Left lung (tissue), 14 donors: ENCODE measurements at places on chromosomes 5 and 9. TPM values are rescaled to one million over a fixed set of nuclear protein-coding genes. Genes with fewer than 3 reads are reported as not detected.
A peak's percentile ranks its signal among the peaks of the same experiment; 100 is the strongest.

- no peak for DNase-seq
These were observed 270.1 kb downstream of the DNAH5 start for GRCh38 chr5:13674391-13674790.

The CDH9 gene
- polyA plus RNA-seq = not detected

The NEUROG1 gene
- not detected for polyA plus RNA-seq

DNA sequence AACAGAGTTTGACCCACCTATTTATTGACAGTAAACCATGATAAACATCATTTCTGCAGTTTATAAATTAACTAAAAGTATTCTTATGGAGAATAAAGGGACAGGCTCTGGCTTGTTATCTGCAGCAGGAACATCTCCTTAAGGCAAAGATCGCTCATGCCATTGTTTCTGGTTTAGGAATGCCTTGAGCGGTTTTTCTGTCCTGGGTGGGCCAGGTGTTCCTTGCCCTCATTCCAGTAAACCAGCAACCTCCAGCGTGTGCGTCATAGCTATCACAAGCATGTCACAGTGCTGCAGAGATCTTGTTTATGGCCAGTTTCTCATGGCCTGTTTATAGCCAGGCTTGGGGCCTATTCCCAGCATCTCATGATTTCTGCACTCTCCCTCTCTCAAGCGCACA lies 521.7 kb downstream of the HINT1 start:
- DNase-seq = no peak

GRCh38 chr9:126108240-126108639 lies 218.4 kb upstream of the MVB12B start:
- peak; percentile 16 for DNase-seq

DNA sequence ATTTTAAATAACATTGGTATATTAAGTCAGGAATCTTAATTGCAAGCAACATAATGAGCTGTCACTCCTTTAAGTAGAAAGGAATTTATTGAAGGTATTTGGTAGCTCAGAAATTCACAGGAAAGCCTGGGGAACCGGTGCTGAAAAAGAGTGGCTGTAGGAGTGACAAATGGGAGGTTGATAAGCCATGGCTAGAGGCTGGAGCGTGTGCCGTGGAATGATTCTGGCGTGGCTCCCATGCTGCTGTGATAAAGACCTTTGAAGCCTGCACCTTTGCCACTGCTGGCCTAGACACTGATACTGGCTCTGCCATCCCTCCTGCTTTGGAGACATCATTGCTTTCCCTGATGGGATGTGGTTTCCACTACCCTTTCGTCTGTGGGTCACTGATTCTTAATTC lies 65.7 kb upstream of the ATG10 start:
- DNase-seq = no peak

- no peak for DNase-seq
These were observed 1039.9 kb downstream of the TLE1 start for GRCh38 chr9:80649496-80649895.

GRCh38 chr9:97675655-97676054 lies 21.5 kb downstream of the XPA start:
- no peak for DNase-seq

The DMRT3 gene
- not detected for polyA plus RNA-seq

- DNase-seq = no peak
These were observed 163.5 kb upstream of the MSX2 start for GRCh38 chr5:174560861-174561260.
